ENCODE measurements at places on chromosomes 13 and 19.

- no peak overlapping the region for H3K4me3 ChIP-seq
- no peak overlapping the region for H3K27ac ChIP-seq
- H3K27me3 ChIP-seq: no peaks in the 10 kb centered on the region
- no peaks in the 10 kb centered on the region for H3K36me3 ChIP-seq
These were observed 206.6 kb downstream of the SPRY2 start for GRCh38 chr13:80134346-80134745.

DNA sequence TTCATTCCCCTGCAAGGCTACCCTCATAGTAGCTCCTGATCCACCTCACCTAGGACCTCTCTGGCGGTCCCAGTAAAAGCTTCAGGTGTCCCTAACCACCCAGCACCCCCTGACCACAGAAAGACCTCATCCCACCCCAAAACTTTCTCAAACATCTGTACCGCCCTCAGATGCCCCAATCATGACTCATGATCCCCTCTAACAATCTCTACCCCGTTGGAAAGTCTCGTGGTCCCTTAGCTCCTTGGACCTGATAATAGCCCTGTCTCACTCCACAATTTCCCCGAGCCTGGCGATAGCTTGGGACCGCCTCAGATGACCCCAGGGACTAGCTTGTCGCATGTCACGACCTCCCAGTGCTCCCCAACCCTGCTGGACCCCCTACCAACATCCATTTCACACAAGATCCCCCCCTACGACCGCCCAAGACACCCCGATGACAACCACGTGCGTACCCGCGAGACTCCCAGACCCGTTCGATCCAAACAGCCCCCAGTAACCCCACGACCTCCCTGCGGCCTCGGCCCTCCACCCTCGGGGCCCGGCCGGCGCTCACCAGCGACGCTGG lies 450 bp downstream of the NDUFA11 start:
- DNase-seq: no peak
- H3K27ac ChIP-seq: peak overlapping the region; percentile 70
- peaks cover 12% of the 10 kb centered on the region for H3K36me3 ChIP-seq
- H3K4me3 ChIP-seq: peak overlapping the region; percentile 97

DNA sequence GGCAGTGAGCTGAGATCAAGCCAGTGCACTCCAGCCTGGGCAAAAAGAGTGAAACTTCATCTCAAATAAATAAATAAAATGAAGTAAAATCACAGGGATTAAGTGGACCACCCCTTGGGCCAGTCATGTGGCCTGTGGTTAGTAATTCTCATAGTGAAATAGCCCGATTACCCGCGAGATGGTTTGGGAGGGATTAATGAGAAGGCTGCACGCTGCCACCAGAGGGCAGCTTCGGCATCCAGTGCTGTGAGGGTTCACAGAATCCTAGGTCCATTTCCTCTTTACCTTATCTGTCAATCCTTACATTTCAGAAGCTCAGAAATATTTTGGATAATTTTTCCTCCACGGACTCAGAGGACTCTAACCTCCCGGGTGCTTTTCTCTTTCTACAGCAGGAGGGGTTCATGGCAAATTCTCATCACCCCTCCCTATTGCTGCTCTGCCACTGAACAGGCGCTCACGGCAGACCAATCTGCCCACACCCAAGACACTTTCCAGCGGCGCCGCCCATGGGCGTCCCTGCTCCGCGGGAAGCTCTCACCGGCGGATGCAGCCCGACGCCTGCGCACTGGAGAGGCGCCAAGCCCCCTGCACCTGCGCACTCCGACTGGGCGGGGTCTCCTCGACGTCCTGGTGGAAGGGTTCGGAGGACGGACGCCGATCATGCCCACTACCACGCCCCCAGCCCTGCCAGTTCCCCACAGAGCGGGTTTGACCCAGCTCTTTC lies 11.0 kb downstream of the ZNF835 start:
- peak; percentile 33 for DNase-seq
- H3K4me1 ChIP-seq: no peaks in the 10 kb centered on the region
- H3K27me3 ChIP-seq: no peaks in the 10 kb centered on the region
- H3K36me3 ChIP-seq: no peaks in the 10 kb centered on the region

DNA sequence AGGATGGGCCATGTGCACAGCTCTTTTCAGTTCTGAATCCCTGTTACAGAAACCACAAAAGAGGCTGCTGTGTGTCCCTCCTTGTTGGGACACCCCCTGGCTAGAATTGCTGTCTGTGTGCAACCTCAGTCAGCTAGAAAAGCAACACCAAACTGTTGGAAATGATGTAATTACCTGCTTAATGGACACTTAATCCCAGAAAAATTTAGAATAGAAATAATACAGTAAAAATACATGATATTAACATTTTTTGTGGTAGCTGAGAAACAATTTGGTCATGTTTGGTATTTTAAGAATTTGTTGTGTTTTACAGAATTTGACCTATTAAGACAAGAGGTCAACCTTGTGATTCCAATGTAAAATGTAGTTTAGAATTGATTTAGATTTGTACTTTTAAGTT lies 46.8 kb downstream of the FAM124A start:
- H3K36me3 ChIP-seq: no peaks in the 10 kb centered on the region
- no peak for DNase-seq
- no peak overlapping the region for H3K27ac ChIP-seq
- no peaks in the 10 kb centered on the region for H3K4me1 ChIP-seq

GRCh38 chr19:54952591-54953344 lies 5.4 kb upstream of the NLRP7 start:
- peak; percentile 99 for DNase-seq
- no peaks in the 10 kb centered on the region for H3K27me3 ChIP-seq
- H3K4me3 ChIP-seq: no peak overlapping the region
- H3K36me3 ChIP-seq: no peaks in the 10 kb centered on the region
- H3K4me1 ChIP-seq: peaks cover 8% of the 10 kb centered on the region

GRCh38 chr13:110233181-110233950 lies 73.6 kb downstream of the COL4A1 start:
- H3K4me1 ChIP-seq: peaks cover 11% of the 10 kb centered on the region
- no peak overlapping the region for H3K4me3 ChIP-seq
- no peak for DNase-seq

DNA sequence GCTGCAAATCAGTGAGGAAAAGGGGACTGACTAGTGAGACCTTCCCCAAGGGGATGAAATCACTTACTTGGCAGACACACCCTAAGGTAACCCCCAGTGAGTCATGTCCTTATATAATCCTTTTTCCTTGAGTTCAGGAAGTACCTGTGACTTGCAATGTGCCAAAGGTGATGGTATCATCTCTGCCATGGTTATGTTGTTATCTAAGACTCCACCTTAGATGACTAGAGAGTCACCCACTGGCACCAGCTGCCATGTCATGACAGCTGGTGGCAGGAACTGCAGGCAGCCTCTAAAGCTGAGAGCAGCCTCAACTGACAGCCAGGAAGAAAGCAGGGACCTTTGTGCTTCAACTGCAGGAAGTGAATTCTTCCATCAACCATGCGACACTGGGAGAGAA lies 12.5 kb downstream of the PBX4 start:
- H3K36me3 ChIP-seq: no peaks in the 10 kb centered on the region
- DNase-seq: peak; percentile 71
- H3K27ac ChIP-seq: no peak overlapping the region
- H3K4me1 ChIP-seq: no peaks in the 10 kb centered on the region
- H3K27me3 ChIP-seq: no peaks in the 10 kb centered on the region

DNA sequence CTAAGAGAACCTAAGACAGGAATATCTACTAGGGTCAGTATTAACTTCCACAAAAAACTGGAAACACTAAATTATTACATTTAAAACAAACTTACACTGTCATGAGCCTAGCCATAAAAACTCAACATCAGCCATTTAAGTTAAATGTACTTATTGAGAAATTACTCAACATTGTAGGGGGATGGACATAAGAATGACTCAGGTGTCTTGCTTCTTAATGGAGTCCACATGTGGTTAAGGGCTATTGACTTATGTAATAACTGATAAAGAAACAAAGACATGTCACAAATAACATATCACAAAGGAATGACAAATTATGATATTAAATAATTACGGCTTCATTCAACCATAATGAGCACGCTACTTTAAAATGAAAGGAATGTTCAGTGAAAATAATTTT lies 36.2 kb downstream of the CLDN10 start:
- no peak overlapping the region for H3K4me3 ChIP-seq
- H3K27me3 ChIP-seq: no peaks in the 10 kb centered on the region
- H3K36me3 ChIP-seq: peaks cover 15% of the 10 kb centered on the region
- peaks cover 3% of the 10 kb centered on the region for H3K4me1 ChIP-seq
- H3K27ac ChIP-seq: no peak overlapping the region
- no peak for DNase-seq

DNA sequence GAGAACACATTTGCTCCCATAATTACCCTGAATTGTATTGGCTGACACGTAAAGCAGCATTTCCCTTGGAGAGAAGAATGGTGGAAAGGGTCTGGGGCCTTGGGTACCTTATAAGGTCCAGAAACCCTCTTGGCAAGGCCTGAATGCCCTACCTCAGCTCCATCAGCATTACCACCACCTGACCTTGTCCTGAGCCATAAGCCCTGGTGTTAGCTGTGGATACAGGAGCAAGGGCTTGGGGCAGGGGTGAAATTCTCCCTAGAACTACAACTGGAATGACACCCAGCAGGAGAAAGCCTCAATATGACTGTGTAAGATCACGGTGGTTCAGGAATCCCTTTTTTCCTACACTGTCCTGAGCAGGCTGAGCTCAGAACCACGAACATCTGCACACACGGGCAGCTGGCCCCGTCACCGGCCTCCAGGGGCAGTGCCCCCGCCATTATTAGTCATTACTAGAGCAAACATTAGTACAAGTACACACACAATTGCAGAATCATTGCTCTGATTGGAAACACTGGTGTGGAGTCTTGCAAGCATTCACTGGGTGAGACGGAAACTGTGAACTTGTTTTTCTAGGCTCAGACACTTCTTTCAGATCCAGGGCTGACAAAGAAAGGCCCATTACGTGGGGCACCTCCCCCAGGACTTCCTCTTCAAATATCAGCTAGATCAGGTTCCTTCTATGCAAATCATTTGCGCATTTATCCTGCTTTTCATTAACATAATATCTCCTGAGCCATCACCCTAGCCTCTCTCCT lies 26.8 kb upstream of the MTIF3 start:
- DNase-seq: no peak
- H3K27me3 ChIP-seq: no peaks in the 10 kb centered on the region
- H3K4me3 ChIP-seq: no peak overlapping the region
- no peak overlapping the region for H3K27ac ChIP-seq
- no peaks in the 10 kb centered on the region for H3K4me1 ChIP-seq

DNA sequence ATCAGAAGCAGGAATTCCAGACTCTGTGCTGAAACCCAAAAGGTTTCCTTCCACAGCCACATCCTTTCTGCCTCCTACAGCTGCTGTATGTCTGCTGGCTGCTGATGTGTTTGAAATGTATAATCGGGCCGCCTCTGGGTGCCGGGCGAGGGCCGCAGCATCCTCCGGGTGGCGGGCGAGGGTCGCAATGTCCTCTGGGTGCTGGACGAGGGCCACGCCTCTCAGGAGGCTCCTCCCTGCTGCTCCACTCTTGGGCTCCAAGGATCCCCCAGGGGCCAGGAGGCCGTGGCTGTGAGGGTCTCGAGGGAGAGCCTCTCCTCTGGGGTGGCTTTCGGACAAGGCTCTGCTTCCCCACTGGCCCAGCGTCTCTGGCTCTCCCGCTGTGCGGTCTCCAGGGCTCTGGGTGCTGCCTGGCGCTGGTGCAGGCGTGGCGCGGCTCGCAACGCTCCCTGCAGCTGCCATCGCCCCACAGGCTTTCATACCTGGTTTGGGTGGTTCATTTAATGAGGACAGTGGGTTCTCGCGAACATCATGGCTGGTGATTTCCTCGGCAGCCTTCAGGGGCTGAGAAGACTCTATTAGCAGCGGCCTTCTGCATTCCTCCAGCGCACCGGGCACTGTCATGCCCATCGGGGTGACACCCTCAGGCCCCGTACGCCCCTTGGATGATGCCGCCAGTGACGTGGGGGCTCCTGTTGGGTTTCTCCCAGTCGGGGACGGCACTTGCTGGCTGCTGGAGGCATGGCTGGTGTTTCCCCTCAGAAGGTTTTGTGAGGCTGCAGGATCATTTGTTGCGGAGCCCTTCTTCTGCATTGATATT lies 41.8 kb upstream of the GRTP1 start:
- DNase-seq: no peak
- H3K27me3 ChIP-seq: no peaks in the 10 kb centered on the region
- no peak overlapping the region for H3K27ac ChIP-seq
- no peak overlapping the region for H3K4me3 ChIP-seq

- H3K27ac ChIP-seq: no peak overlapping the region
- H3K36me3 ChIP-seq: peaks cover 2% of the 10 kb centered on the region
- no peaks in the 10 kb centered on the region for H3K27me3 ChIP-seq
- no peak for DNase-seq
- no peaks in the 10 kb centered on the region for H3K4me1 ChIP-seq
- H3K4me3 ChIP-seq: no peak overlapping the region
These were observed 1.3 kb downstream of the FLT3LG start for GRCh38 chr19:49475191-49475917.

DNA sequence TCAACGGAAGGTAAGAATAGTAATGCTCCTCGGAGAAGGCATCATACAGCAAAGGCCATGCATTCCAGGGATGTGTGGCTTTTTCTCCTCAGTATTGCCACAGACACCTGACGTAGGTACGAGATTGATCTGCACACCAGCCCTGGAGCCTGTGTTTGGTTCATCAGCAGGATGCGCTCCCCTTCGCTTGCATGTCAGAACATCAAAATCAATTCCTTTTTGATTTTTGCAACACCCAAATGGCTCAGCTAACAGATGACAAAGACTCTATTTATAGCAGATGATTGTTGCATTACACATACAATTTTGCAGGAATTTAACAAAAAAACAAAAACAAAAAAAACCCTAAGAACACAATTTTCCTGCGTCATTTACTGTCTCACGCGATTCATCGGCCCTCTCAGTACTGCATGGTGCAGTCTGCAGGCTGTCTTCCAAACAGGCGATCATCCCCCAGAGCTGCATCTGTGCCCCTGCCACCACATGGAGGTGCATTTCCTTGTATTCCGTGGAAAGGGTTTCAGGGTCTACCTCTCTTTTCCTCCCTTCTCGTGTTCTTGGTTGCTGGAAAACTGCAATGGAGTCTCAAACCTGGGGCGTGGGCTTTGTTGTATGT lies 207.3 kb downstream of the TEX29 start:
- peaks cover 2% of the 10 kb centered on the region for H3K27me3 ChIP-seq
- H3K36me3 ChIP-seq: no peaks in the 10 kb centered on the region
- no peak for DNase-seq
- H3K27ac ChIP-seq: no peak overlapping the region

DNA sequence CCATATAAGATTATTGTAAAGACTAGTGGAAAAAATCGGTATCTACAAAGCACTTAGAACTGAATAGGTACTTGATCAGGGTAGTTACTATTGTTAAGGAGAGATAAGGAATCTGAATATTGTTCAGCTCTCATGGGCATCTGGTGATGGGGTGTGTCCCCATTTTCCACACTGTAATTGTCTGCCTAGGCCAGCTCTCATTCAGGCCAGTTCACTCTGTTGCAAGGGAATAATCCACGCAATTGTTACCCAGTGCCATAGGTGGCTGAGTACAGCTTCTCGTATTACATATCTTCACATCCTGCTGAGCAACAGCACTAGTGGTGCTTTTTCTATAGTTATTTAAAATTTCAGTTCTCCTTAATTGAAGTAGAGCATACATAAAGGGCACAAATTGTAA lies 45.6 kb upstream of the C13orf42 start:
- DNase-seq: no peak
- H3K4me3 ChIP-seq: no peak overlapping the region
- H3K36me3 ChIP-seq: no peaks in the 10 kb centered on the region

GRCh38 chr19:49149652-49150105 lies 5.5 kb downstream of the HRC start:
- peak overlapping the region; percentile 74 for H3K4me3 ChIP-seq
- peak overlapping the region; percentile 6 for H3K27ac ChIP-seq
- no peaks in the 10 kb centered on the region for H3K27me3 ChIP-seq
- H3K4me1 ChIP-seq: peaks cover 6% of the 10 kb centered on the region
- H3K36me3 ChIP-seq: no peaks in the 10 kb centered on the region

- no peak for DNase-seq
- no peaks in the 10 kb centered on the region for H3K36me3 ChIP-seq
- H3K4me3 ChIP-seq: peak overlapping the region; percentile 19
- H3K4me1 ChIP-seq: peaks cover 12% of the 10 kb centered on the region
These were observed 528 bp upstream of the CHST8 start for GRCh38 chr19:33621065-33621785.

Data from trophoblast cell (in vitro differentiated cells and primary cell).